Activated CD4-positive, alpha-beta T cell treated with anti-CD3 and anti-CD28 coated beads for 4 hours (primary cell): ENCODE measurements at places on chromosomes 4 and X.

- DNase-seq: no peak
These were observed 23.9 kb downstream of the MANBA start for GRCh38 chr4:102736636-102737549.

DNA sequence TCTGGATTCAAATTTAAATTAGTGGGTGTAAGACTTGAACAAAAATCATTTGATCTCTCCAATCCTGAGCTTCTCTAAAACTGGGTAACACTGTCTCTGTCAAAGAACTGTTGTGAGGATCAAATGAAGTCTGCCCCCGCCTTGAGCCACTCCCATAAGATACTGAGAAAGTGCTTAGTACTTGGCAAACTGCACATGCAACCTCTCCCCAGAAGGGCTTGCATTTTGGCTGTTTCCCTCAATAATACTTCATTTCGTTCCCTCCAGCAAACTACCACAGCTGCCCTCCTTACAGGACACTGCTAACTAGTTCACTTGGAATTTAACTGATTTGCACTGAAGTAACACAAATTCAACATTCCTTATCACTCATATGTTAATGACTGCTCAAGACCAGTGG, 79.8 kb downstream of the APBB2 start:
- no peak for DNase-seq

DNA sequence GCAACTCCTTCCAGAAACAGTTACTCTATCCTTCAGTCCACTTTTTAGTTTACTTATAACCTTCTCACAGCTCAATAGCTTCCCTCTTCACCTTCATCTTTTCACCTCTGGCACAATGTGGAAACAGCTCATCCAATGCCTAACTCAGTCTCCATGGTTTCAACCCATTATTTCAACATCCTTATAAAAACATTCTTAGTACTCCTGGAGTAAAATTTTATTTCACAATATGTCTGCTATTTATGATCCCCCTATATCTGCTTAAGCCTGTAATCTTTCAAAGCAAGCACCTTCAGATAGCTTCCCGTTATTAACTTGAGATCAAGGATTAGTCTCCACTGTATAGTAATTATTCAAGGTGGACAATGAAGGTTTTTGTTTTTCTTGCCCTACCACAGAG, 156.3 kb downstream of the GASK1B start:
- no peak for DNase-seq

- DNase-seq: peak; percentile 46
These were observed 16.0 kb downstream of the CCNQ start for GRCh38 chrX:153582896-153583295.

GRCh38 chr4:19707876-19708275, 543.8 kb upstream of the SLIT2 start:
- DNase-seq: no peak

DNA sequence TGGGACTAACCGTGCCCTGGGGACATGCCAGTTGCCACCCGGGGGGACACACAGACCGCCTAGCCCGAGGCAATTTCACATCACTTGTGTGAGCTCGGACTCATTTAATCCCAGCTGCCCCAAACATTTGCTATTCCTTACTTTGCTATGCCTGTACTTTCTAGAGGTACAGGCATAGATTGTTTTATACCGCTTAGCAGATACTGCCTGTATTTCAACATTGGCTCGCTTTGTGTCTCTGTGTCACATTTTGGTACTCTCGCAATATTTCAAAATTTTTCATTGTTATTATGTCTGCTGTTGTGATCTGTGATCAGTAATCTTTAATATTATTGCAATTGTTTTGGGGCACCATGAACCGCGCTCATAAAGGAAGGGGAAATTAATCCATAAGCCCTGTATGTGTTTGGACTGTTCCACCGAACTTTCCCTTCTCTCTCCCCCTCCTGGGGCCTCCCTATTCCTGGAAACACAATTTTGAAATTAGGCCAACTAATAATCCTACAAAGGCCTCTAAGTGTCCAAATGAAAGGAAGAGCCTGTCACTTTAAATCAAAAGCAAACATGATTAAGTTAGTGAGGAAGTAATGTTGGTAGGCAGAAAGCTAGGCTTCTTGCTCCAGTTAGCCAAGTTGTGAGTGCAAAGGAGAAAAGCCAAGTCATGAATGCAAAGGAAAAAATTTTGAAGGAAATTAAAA, 568 bp upstream of the CASP6 start:
- DNase-seq: no peak

DNA sequence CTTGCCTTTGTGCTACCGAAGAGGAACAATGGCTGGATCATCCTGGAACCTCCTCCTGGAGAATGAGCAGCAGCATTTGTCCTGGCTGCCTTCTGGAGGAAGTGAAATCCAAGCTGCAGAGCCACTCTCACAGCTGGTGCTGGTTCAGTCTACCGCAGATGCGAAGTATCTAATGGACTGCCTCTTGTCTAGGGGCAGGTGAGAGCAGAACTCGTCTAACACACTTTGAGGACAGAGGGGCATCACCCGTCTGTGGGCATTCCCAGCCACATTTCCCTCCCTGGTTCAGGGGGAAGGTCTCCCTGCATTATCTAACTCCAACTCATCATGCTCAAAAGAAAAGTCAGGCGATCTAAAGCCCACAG, 338.2 kb upstream of the GATB start:
- DNase-seq: no peak

GRCh38 chrX:536616-537015, 94.0 kb upstream of the SHOX start:
- DNase-seq: no peak

DNA sequence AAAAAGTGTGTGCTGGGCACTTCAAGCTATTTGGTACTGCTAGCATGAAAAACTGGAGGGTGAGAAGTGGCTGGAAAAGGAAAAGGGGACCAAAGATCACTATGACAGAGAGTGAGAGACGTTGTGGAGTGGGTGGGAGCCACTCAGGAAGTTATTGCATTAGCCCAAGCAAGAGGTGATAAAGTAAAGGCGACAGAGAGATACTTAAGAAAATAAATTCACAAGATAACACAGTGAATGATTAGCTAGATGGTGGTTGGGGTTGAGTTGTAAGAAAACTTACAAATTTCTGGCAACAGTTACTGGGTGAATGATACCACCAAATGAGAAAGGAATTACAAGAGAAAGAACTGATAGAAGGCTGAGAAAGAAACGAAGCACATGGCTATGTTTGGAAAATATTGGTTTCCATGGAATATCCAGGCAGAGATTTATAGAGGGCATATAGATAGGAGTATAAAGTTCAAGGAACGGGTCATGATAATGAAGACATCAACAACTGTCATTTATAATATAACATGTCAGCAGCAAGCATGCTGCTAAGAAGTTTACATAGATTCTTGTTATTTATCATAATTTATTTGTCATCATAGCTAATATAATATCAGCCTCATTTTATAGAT, 60.7 kb downstream of the CASK start:
- DNase-seq: no peak

- DNase-seq: no peak
These were observed 9.2 kb downstream of the NKX3-2 start for GRCh38 chr4:13535118-13535517.

DNA sequence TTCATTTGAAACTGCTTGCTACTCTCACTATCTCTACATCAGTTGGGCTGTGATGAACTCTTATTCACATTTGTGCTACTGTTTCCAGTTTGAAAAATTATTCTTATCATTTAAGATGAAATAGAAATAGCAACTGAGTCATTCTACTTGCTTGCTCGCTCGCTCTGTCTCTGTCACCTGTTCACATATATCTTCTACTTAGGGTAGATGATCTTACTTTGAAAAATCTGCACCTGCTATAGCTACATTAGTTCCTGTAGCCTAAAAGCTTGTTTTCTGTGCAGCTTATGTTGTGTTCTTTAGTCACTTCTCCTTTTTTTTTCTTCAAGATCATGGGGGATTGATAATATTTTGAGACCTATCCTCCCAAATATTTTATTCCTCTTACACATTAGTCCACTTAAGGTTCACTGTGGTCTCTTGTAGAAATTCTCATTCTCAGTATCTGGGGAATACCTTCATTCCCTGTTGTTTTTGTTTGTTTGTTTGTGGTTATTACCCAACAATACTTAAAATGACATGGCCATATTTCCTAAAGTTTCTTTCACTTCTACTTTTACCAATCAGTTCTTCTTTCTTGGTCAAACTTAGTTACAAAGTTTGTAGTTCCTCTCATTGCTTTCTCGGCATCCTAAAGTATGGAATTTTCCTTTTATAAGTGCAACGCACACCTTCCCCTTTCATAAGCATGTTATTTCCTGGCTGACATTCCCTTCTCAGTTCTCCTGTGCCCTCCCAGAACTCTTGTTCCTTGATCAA, 36.5 kb downstream of the CLCN5 start:
- no peak for DNase-seq

DNA sequence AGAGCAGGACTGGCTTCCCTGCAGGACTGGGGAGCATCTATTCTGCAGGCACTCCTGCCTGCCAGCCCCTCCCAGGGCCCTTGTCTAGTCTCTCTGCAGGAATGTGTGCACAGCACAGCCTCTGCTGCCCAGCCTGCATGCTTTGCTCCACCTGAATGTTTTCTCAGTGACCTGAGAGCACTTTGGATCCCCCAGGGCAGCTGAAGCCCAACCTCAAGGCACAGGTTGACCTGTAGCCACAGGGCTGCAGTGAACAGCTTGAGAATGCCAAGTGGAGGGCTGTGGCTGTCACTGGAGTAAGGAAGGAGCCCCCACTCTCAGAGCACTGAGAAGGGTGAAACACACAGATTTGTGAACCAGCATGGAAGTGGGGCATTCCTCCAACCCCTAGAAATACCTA, 760.2 kb downstream of the STIM2 start:
- DNase-seq: no peak
